ENCODE measurements at places on chromosomes 5 and 9.

DNA sequence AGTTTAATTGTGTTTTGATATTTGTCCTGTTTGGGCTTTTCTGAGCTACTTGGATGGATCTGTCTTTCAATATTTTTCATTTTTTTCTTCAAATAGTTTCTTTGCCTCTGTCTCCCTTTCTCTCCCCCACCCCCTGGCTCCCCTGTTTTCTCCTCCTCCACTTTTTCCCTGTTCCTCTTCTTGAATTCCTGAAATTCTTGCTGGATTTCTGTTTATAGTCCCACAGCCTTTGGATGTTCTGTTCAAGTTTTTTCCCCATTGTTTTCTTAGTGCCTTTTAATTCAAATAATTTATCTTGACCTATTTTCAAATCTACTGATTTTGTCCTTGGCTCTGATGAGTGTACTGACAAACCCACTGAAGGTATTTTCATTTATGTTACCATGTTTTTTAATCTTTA is 113.0 kb downstream of the VPS13A start:
- no peak for DNase-seq

DNA sequence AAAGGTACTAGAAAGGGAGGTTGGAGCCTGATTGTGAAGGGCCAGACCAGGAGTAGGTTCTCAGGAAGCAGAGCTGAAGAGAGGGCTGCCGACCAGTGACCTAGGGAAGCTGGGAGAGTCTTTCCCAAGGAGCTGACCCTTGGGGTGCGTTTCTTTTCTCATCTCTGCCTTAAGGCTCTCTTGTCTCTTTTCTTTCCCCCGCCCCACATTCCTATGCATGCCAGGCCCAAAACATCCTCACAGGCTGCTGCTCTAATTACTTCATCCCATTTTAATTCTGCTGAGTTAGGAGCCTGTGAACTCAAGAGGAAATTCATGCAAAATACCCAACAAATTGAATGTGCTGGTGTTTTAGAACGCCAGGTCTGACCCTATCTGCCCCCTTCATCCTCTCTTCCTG is 46.9 kb upstream of the HSPA9 start:
- no peak for DNase-seq

- DNase-seq: no peak
Observed at GRCh38 chr5:78649211-78649695, 681 bp upstream of the LHFPL2 start.

GRCh38 chr5:55356896-55357295 is 49.1 kb downstream of the MTREX start:
- DNase-seq: no peak

GRCh38 chr5:103454770-103455169 is 107.8 kb downstream of the NUDT12 start:
- no peak for DNase-seq

DNA sequence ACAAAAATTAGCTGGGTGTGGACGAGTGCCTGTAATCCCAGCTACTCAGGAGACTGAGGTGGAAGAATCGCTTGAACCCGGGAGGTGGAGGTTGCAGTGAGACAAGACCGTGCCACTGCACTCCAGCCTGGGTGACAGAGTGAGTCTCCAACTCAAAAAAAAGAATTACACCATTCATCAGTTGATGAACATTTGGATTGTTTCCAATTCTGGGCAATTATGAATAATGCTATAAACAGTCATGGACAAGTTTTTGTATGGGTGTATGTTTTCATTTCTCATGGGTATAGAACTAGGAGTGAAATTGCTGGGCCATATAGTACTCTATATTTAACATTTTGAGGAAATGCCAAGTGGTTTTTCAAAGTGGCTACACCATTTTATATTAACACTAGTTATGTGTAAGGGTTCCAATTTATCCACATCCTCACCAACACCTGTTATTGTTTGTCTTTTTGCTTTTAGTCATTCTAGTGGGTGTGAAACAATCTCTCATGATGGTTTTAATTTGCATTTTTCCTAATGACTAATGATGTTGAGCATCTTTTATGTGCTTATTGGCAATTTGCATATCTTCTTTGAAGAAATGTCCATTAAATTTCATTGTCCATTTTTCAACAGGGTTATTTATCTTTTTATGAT is 9.0 kb upstream of the CCDC125 start:
- no peak for DNase-seq

- no peak for DNase-seq
Observed at GRCh38 chr5:121793791-121794190, 57.9 kb upstream of the FTMT start.

GRCh38 chr9:113547501-113547900 is 84.0 kb downstream of the RGS3 start:
- no peak for DNase-seq

GRCh38 chr9:132369421-132369820 is 14.6 kb upstream of the SETX start:
- no peak for DNase-seq

- DNase-seq: no peak
Observed at GRCh38 chr5:31916327-31916726, 257.8 kb downstream of the GOLPH3 start.

GRCh38 chr5:100546001-100546400 is 10.8 kb downstream of the FAM174A start:
- no peak for DNase-seq

GRCh38 chr5:153780876-153781705 is 257.6 kb downstream of the FAM114A2 start:
- no peak for DNase-seq

DNA sequence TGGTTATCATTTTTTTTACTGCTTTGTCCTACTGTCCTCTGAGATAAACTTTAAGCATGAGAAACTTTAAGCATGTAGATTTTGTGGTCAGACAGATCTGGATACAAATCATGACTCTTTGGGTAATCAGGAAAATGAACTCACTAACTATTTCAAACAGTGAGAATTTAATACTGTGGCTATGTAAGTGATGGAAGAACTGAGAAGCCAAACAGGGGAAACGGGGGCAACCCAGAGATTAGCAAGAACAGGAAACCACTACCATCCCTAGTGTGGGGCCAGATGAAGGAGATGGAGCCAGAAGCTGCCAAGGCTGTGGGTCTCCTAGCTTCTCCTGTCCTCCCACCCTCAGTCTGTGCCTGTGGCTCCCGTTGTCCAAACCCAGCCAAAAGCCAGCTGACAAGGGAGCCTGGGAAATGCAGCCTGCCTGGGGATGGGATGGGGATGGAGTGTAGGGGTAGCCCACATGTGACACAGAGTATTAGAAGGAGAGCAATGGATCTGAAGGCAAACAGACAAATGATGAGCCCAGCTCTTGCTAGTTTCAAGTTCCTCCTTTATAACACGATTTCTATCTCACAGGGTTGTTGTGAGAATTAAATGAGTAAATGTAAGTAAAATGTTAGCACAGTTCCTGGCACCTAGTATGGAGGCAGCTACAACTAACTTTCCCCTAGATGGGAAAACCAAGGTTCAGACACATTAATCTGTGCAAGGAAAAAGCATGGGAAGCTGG is 27.7 kb upstream of the CDC23 start:
- no peak for DNase-seq

- no peak for DNase-seq
Observed at GRCh38 chr5:173853370-173854131, 34.6 kb upstream of the CPEB4 start.

GRCh38 chr9:90950600-90950999 is 149.0 kb downstream of the SYK start:
- DNase-seq: no peak

- DNase-seq: no peak
Observed at GRCh38 chr5:150294551-150295071, 5.0 kb upstream of the CAMK2A start.

GRCh38 chr9:130981002-130981755 is 27.8 kb upstream of the LAMC3 start:
- DNase-seq: no peak

DNA sequence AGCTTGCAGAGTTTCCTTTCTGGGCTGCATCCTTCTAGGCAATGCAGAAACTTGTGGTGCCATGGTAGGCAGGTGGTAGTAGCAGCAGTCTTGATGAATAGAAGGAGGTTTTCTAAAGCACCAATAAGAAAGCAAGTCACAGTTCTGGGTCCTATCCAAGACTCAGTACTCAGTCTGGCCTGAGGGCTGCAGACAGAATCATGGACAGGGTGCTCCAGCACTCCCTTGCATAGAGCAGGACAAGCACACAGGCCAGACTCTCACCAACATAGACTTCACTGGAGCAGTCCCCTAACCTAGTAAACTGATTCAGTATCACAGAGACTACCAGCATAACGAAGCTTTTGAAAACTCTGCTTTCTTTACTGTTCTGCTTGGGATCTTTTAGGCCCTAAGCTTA is 134.0 kb upstream of the RUSC2 start:
- DNase-seq: no peak

- no peak for DNase-seq
Observed at GRCh38 chr9:19785230-19785629, 3.6 kb downstream of the SLC24A2 start.

- DNase-seq: no peak
Observed at GRCh38 chr5:100595152-100595811, 60.1 kb downstream of the FAM174A start.

- DNase-seq: no peak
Observed at GRCh38 chr5:160271396-160271795, 41.0 kb downstream of the CCNJL start.

GRCh38 chr5:53130266-53130665 is 20.7 kb upstream of the MOCS2 start:
- DNase-seq: no peak

DNA sequence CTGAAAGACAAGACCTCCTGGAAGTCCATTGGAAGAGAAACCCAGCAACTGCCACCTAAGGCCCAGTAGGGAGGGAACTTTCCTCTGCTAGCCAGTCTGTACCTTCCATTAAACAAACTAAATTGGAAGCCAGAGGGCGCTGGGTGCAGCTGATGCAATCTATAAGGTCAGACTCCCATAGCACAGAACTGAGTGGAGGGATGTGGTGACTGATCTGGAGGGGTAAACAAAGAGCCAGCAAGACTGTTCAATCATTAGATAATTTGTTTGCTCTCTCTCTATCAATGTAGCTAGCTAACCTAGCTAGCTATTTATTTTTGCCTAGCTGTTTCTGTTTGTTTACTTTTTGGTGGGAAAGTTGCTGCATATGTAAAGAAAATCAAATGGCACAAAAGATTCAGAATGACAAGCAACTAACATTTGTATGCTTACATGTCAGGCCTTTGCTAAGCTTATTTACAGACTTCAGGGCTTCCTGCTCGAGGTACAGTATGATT is 291.8 kb upstream of the DAB2 start:
- no peak for DNase-seq

DNA sequence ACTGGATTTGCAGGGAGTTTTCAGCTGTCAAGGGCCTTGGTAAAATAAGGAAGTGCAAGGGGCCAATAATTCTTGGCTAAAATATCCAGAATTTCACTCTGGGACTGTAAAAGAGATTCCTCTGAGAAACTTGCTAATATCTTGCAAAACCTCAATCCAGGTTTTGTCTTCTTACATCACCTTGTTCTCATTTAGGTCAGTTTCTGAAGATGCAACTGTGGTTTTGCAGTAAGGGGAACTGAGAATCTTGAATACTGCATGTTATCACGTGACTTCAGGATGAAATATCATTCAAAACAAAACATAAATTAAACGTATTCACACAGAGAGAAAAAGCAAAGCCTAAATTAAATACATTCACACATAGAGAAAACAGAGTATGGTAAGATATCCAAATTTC is 35.0 kb upstream of the RIC1 start:
- DNase-seq: no peak

DNA sequence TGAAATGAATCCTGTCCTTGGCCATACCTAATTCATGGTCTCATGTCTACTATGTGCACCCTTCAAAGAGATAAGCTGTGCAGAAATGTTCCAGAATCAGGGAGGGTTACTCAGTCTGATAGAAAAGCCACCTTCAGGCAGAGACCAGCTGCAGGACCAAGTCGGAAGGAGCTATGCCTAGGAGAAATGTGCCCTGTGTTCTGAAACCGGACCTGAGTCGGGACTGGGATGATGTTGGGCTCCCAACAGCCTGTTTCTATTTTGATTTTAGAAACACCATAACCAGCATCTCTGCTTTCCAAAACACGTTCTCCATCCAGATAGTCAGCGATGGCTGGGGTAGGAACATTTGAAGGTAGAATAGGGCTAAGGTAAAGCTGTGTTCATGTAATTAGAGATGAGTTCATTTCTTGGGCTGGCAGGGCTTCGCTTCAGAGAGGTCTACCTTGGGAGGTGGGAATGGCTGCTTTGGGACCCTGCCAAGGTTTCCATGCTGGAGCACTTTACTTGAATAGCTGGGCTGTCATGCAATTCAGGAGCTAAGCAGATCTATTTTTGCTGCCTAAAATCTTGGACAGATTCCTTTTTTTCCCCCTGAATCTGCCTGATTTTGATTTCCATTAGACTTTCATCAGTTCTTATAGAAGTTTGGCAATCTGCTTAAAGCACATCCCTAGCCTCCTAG is 2.8 kb downstream of the ADCY2 start:
- DNase-seq: no peak

- no peak for DNase-seq
Observed at GRCh38 chr9:129630967-129631673, 5.2 kb downstream of the NTMT1 start.

DNA sequence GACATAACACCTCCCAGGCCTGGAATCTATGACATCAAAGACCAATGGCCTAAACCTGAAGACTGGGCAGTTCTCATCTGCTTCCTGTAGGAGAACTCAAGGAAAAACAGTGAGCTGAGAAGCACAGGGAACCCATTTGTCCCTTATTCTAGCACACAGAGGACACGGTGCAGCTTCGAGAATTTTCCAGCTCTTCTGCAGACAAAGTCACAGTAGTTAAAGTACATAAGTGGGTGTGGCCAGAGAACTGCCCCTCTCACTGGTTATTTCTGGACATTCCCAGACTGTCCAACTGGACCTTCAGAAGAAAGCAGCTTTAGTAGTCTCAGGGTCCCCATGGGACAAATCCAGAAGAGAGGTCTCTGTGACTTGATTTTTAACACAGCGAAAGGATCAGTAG is 114.6 kb downstream of the KLHL3 start:
- no peak for DNase-seq

- no peak for DNase-seq
Observed at GRCh38 chr9:134049772-134050588, 17.8 kb downstream of the BRD3 start.

DNA sequence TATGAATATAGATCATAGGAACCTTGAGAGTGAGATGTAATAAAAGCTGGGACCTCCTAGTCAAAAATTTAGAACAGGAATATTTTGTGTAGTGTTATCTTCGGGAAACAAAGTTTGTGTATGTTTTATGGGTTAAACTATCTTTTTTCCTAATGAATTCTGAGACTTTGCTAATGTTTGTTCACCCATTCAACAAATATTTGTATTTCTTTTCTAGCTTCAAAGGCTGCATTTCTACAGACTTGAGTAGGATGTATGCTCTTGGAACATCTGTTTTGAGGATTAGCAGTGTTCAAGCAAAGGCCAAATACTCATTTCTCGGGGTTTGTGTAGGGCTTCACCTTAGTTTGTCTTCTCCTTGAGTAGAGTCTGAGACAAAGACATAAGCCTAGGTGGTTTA is 16.2 kb downstream of the NDUFS4 start:
- no peak for DNase-seq

DNA sequence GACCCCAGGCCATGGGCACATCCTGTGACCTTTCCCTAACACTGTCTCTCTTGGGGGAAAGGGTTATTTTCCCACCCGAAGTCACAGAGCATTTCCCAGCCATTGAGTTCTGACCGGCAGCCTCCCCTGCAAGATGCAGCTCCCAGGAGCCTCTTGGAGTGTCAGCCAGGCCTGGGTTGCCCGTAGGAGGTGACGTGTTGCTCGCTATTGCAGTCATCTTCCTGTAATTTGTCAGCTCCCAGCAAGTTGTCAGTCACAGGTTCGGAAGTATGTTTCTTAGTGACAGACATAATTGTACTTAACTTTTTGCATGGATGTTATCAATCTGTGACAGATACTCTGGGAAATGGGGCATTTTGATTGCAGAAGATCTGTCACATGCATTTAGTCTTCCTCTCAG is 74.5 kb downstream of the MVB12B start:
- DNase-seq: no peak

Data from activated gamma-delta T cell (primary cell).